ENCODE measurements at places on chromosomes 4 and X.
A peak's percentile ranks its signal among the peaks of the same experiment; 100 is the strongest.

DNA sequence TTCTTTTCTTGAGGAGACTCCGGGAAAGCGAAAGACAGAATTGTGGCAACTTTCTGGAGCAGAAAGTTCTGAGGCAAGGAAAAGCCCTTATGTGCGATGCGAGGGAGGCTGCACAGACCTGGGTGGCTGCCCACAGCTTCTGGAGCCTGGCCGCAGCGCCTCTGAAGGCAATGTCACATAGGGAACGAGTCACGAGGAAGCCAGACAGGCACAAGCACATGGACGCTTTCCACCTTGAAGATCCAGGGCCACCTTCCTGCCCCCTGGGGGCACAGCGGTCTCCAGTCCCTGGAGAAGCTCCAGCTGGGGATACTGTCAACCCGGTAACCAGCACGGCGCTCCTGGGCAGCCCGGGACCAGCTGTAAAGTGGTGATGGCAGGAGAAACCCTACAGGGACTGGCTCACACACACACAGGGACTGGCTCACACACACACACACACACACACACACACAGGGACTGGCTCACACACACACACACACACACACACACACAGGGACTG is 69.8 kb downstream of the MTNR1A start:
- no peak for DNase-seq

DNA sequence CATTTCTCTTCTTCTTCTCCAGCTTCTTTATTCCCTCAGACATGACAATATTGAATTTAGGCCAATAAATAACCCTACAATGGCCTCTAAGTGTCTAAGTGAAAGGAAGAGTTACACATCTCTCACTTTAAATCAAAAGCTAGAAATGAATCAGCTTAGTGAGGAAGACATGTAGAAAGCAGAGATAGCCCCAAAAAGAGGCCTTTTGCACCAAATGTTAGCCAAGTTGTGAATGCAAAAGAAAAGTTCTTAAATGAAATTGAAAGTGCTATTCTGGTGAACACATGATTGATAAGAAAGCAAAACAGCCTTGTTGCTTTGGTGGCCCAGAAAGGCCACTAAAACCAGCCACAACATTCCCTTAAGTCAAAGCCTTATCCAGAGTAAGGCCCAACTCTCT is 146.2 kb upstream of the HHIP start:
- no peak for DNase-seq

GRCh38 chr4:16079046-16079445 is 4.8 kb downstream of the PROM1 start:
- DNase-seq: no peak

- no peak for DNase-seq
Observed at GRCh38 chr4:180937083-180937482, 1306.1 kb upstream of the TENM3 start.

DNA sequence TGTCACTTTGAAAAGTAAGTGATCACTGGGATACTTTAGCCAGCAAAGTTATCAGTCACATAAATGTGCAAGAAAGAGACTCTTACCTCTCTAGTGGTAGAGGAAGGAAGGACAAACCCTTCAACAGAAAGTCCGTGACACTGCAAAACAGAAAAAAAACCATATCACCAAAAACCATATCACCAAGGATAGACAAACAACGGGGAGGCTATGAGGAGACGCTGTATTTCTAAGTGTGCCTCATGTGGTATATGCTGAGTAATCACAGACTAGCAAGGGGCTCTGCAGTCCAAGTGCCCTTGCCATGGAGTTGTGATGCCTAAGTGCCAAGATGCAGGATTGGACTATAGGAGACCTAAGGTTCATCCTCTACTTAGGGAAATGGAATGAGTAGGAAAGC is 11.5 kb upstream of the HDAC8 start:
- DNase-seq: no peak

DNA sequence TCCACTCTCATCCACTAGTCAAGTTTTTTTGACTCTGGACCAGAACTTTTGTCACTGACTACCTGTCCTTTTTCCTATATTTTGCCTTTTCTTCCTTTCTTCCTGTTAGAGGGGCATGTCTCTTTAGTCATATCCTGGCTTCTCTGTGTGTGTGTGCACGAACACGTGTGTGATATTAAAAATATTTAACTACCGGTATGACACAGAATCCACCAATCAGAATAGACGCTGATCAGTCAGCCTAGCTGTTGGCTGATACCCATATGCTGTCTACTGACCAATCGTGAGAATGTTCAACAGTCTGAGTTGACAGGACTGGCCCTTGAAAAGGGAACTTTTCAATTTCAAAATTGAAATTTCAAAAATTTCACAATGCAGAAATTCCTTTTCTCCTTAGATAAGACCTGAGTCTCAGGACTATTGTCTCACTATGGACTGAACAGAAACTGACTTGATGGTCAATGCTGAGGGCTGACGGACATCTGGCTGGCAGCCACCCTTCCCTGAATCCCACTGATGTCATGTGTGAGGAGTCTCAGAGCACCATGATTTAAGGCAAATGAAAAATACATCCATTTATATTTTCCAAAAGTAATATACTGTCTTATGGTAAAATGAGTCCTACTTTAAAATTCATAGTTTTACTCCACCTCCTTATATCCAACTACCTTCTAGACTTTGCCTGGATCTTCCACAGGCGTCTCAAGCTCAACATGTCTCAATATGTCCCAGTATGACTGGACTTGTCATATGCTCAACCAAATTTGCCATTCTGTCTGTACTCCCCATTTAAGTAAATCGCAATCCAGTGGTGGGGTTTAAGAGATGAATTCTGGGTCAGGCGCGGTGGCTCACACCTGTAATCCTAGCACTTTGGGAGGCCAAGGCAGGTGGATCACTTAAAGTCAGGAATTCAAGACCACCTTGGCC is 78.0 kb downstream of the CHRNA9 start:
- no peak for DNase-seq

- peak; percentile 36 for DNase-seq
Observed at GRCh38 chr4:152696764-152697261, 17.0 kb upstream of the TMEM154 start.

- no peak for DNase-seq
Observed at GRCh38 chr4:38170338-38171169, 210.4 kb downstream of the PTTG2 start.

DNA sequence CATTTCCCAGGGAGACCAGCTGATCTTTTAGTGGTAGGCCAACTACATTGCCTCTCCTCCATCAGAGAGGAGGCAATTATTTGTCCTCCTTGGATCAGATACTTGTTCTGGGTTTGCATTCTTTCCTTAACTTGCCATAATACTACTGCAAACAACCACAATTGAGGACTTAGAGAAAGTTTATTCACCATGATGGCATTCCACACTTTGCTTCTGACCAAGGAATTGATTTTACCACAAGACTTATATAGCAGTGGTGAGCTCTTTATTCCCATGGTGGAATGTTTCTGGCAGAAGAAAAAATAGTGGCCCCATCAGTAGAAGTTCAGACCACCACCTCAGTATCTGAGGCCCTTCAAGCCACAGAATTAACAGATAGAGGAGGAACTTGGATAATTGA is 123.9 kb upstream of the PPP3CA start:
- no peak for DNase-seq

GRCh38 chr4:151148261-151148660 is 48.8 kb downstream of the RPS3A start:
- no peak for DNase-seq

DNA sequence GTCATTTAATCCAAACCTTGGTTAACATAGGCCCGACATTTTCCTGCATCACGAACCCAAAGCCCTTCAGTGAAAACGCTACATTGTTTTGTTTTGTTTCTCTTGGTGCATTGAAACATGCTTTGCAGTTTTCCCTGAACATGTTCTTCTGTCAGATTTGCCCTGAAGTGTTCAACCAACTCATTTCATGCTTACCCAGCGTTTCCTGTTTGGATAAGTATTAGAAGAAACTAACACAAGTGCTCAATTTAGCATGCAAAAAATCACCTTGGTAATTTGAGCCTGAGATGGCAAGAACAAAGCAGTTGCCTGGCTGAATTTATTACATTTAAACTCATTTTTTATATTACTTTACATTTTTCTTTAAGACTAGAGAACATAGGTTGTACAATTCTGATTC is 160.1 kb upstream of the VCX3A start:
- no peak for DNase-seq
